ENCODE measurements at places on chromosomes 5 and 9.

- DNase-seq = no peak
These were observed 244.7 kb upstream of the GRAMD2B start for GRCh38 chr5:126178521-126178920.

GRCh38 chr5:595285-595875 lies 16.8 kb upstream of the CEP72 start:
- DNase-seq = no peak

- no peak for DNase-seq
These were observed 33.0 kb downstream of the SLC9A3 start for GRCh38 chr5:491119-491855.

DNA sequence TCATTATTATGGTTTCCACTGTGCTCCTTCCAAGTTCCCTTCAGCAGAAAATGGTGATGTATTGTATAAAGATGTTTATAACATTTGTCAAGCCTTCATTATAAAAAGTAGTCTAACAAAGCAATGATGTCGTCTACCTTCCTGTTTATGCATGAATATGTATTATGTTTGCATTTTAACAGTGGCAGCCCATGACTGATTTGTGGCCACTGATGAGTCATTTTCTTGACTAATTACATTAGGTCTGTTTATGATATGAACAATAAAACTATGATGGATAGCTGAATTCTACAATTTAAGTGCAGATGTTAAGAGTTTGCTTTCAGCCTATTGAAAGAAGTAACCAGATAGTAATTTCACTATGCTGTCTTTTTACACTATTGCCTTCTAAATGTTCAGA lies 75.4 kb upstream of the ADAMTS19 start:
- DNase-seq = no peak

DNA sequence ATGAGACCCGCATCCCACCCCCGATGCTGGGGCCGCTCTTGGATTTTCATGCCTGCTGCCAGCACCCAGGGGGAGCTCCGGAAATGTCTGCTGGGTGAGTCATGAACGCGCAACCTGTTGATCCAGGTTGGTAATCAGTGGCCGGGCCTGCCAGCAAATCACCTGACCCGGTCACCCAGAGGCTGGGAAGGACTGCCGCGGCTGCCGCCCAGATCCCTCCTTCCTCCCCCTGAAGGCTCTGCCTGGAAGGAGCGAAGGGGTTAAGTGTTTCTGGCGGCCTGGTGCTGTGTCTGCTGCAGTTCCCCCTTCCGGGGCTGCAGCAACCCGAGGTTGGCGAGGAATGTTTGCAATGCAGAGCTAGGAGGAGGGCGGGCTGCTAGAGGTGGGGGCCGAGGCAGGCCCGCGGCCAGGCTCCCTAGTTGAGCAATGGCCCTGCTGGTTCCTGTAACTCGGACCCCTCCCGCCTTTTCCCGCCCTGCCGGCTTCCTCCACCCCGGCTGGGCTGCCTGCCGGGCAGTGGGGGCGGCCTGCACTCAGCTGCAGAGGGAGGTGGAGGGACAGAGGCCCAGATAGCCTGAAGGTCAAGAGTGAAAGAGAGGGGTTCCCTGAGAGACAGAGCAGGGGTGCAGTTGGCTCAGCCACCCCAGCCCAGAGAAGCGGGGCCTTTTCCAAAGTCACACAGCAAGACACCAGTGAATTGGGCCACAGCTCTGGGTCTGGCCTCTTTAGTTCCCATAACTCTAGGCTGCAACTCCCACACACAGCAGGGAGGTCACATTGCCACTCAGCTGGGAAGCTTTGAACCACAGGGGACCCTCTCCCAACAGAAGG lies 156.3 kb upstream of the IER5L start:
- no peak for DNase-seq

DNA sequence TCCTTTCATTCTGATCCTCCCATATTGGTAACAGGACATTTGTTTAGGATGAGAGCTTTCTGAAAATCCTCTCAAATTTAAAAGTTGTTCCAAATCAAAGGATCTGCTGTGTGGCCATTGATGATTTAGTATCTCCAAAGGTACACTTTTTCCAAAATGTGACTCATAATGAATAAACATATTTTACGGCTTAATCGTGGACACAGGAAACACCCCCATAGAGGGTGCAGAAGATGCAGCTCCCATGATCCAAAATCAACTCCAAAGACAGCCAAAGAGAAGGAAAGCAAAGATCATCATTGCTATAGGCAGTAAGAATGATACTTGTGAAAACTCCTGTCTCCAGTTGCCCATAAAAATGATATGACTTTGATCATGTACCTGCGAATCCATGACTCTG lies 239.7 kb downstream of the PIK3R1 start:
- no peak for DNase-seq

GRCh38 chr5:59517926-59518585 lies 375.5 kb downstream of the PDE4D start:
- no peak for DNase-seq

DNA sequence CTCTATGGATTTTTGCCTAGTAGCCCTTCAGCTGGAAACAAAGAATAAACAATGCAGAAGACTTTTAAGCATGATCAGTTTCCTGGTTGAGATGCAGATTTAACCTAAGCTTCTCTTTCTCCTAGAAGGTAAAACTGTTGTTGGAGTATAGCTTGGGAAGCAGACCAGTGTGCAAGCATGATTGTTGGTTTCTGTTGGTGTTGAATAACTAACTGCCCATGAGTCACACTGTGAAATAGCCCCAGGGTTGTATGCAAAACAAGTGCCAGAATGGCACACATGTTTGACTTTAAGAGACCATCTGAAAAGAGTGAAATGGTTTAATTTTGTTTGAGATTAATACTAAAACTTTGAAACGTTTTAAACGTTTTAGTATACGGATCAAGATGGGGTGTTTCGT lies 227.1 kb downstream of the ARHGEF28 start:
- DNase-seq = no peak

- no peak for DNase-seq
These were observed 123.5 kb downstream of the SMARCA2 start for GRCh38 chr9:2138646-2139045.

DNA sequence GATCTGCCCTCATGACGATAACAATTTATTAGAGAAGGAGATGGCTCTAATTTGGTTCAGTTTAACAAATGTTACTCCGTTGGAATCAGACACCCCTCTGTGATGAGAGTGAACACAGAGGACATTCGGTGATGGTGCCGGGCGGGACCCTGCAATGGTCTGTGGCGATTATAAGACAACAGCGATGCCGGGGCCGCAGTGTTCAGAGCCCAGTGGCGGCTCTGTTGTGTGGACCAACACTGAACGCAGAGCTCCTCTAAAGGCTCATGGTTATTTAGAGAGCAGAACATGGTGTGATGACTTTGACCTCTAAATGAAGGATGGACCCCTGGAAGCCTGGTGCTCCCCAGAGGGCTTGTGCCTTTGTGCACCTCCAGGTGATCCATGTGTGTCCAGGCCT lies 21.2 kb downstream of the UBE2QL1 start:
- DNase-seq = no peak

DNA sequence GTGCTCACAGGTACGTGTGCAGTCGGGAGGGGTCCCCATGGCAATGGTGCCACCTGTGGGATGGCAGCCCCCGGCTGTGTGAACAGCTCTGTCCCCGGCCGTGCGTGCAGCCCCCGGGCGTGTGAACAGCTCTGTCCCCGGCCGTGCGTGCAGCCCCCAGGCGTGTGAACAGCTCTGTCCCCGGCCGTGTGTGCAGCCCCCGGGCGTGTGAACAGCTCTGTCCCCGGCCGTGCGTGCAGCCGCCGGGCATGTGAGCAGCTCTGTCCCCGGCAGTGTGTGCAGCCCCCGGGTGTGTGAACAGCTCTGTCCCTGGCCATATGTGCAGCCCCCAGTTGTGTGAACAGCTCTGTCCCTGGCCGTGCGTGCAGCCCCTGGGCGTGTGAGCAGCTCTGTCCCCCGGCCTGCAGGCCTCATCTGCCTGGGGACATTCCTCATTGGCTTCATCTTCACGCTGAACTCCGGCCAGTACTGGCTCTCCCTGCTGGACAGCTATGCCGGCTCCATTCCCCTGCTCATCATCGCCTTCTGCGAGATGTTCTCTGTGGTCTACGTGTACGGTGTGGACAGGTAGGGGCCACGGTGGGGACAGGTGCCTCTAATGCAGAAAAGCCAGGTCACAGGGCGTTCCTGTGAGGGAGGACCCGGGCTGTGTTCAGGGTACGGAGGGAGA lies 5.9 kb upstream of the SLC6A18 start:
- DNase-seq = no peak

- DNase-seq = no peak
These were observed 335 bp downstream of the ROPN1L start for GRCh38 chr5:10441992-10442435.

- no peak for DNase-seq
These were observed 20.3 kb downstream of the NEK6 start for GRCh38 chr9:124278054-124278540.
